NCI-H460 (cell line): ENCODE measurements at places on chromosomes 7 and 10. TPM values are rescaled to one million over a fixed set of nuclear protein-coding genes. Genes with fewer than 3 reads are reported as not detected.

Gene TMEM139
- 4.0 and 7.3 TPM in 2 replicates for total RNA-seq

- no peak for DNase-seq
Measured at GRCh38 chr7:87599336-87599735, 1.3 kb downstream of the ABCB1 start.

DNA sequence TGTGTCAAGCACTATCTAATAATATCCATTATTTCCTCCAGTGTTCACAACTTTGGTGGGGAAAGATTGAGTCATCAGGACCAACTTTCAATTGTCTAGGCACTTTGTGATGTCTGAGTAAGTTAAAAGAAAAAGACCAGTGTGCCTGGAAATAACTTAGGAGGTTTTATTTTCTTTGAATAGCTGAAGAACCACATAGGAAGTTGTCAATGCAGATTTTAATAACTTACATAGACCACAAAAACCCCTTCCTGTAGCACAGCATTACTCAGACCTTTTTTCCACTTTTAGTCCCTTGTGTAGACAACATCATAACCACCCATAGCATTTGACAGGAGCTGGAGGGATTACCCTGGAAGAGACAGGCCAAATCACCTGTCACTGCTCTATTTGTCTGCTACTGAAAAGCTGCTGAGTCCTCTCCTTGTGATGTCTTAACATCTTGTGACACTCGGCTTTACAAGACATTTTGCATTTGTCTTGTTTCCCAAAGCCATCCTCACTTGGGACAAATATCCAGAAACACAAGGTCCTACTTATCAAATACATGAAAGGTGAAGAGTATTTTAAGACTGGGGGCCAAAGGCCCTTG lies 241.5 kb upstream of the PTER start:
- DNase-seq = no peak

Gene EN2
- 0.75 and 0.84 TPM in 2 replicates for total RNA-seq

Gene SLC39A12
- not detected in 2 replicates for total RNA-seq

DNA sequence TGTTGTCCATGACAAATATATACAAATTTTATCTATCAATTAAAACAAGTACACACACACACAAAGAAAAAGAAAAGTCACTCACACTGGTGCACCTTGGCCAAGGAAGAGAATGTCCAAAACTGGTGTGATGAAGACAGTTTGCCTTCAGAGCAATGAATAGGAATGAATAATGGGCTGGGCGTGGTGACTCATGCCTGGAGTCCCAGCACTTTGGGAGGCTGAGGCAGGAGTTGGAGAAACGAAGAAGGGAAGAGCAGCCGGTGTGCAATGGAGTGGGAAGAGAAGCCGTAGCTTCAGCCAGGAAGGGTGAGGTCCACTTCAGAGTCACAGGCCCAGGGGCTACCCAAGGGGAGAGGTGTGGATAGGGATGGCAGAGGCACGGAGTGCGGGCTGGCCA lies 253.6 kb downstream of the CCSER2 start:
- no peak for DNase-seq

DNA sequence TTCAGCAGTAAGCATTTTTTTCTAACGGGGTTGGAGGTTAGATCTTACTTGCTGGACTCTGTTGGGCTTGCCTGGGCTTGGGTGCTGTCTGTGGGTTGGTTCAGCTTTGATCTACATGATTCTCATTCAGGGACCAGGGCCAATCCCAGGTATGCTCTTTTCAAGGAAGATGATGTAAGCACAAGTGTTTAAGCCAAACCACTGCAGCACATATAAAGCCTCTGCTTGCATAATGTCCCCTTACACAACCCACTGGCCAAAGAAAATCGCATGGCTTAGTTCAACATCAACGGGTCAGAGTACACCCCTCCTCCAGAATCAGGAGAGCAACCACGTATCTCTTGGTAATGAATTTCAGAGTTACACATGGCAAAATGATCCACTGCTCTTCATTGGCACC lies 83.9 kb downstream of the DNAJB9 start:
- no peak for DNase-seq

DNA sequence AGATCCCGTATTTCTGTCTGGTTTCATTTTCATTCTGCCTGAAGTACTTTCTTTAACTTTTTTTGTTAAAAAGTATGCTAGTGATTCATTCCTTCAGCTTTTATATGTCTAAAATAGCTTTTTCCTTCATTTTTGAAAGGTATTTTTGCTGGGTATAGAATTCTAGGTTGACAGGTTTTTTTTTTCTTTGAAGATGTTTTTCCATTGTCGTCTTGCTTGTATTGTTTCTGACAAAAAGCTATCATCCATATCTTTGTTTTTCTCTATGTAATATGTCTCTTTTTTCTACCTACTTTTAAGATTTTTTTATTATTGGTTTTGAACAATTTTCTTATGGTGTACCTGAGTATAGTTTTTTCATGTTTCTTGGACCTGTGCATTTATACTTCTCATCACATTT lies 8.2 kb downstream of the CUTC start:
- DNase-seq = no peak

Gene PRPS1L1
- not detected in 2 replicates for total RNA-seq

GRCh38 chr10:5305374-5305773 lies 59.4 kb upstream of the UCN3 start:
- no peak for DNase-seq

GRCh38 chr7:142469696-142470543 lies 212.1 kb upstream of the PRSS58 start:
- DNase-seq = no peak

GRCh38 chr7:121085922-121086321 lies 97.4 kb downstream of the CPED1 start:
- DNase-seq = no peak

Gene OPN1SW
- total RNA-seq = not detected in 2 replicates

GRCh38 chr7:2608921-2609411 lies 22.8 kb upstream of the TTYH3 start:
- DNase-seq = no peak

Gene TAS2R60
- not detected in 2 replicates for total RNA-seq
